NCI-H2081 (cell line): ENCODE measurements at places on chromosomes 5 and 9.
A peak's percentile ranks its signal among the peaks of the same experiment; 100 is the strongest.

DNA sequence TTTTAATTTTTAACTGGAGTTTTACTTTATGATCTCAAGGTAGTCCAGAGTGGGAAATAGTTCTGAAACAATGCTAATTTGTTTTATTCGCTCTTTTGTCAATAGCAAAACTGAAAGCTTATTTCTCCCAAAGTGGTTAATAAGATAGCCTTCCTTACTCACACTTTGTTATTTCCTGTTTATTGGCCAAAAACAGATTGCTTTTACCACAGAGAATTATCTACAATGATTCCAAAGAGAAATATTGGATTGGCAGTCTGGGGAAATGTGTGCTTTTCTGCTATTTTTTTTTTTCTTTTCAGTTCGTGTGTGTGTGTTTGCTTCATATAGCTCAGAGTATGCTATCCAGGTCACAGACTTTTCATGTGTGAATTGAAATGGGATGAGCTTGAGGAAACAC is 756.7 kb upstream of the RGMB start:
- DNase-seq: no peak

- DNase-seq: no peak
Observed at GRCh38 chr5:133051061-133051541, 712 bp upstream of the HSPA4 start.

DNA sequence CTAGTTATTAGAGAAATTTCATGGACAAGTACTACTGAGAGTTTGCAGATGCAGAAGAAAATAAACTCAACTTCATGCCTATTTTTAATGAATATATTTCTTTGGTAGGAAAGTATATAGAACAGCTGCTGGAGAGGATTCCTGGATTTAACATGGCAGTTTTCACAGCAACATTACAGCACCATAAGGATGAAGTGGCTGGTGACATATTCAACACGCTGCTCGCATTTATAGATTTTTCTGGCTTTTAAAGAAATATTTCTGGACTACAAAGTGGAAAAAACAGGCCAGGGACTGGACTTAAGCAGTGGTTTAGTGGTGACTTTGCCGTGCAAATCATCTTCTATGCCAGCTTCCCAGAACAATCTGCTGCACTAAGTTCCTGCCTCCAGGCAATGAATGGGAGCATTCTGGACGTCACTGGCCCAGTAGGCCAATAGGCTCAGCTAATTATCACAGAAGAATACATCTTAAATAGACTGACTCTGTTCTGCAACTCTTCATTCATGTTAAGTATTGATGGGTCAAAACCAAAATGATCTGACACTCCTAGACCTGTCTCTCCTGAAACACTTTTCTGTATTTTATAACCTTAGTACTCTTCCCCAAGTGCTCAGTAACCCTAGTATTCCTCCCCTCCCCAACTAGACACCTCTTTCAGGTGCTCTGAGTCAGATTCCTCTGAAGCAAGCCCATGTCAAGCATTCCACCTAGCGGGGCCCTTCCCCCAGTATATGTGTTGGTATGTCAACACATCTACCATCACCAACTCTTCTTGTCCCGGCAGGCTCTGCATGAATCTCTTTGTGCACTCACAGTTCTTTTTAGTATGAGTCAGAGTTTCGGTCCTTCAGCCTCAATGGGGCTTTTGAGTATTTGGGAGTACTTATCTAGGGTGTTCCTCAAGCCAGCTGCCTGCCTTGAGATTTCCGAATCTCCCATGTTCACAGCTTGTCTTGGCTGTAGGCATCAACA is 625.5 kb downstream of the CHSY3 start:
- DNase-seq: no peak

GRCh38 chr5:55146543-55147151 is 13.3 kb upstream of the GPX8 start:
- peak; percentile 76 for DNase-seq

DNA sequence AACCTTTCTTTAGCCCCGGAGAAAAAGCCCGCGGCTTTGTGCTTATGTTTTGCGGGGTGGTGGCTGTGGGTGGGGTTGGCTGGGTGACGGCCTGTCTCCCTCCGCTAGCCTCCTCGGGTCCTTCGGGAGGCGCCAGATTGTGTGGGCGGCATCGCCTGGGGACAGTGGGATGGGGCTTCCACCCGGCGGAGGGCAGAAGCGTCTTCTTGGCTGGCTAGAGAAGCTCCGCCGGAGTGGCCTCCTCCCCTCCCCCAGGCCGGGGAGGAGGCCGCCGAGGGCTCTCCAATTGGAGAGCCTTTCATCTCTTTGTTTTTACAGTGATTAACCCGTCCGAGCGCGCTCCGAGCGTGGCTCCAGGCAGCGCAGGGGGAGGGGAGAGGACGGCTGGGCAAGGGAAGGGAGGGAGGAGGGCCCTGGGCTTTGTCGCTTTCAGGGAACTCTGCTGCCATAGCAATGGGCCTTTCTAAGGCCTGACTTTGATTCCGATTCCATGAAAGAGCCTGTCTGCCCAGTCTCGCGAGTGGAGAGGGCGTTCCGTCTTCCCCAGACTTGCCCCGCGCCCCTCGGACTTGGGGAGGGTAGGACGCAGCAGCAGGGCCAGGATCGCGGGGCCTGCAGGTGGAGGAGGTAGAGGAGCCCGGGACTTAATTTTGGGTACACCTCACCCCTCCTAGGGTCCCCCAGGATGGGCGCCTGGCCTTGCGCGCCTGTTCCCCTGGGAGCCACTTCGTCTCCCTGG is 36.7 kb upstream of the TIFAB start:
- DNase-seq: peak; percentile 46

GRCh38 chr5:72244862-72245371 is 75.1 kb downstream of the MRPS27 start:
- DNase-seq: peak; percentile 45

DNA sequence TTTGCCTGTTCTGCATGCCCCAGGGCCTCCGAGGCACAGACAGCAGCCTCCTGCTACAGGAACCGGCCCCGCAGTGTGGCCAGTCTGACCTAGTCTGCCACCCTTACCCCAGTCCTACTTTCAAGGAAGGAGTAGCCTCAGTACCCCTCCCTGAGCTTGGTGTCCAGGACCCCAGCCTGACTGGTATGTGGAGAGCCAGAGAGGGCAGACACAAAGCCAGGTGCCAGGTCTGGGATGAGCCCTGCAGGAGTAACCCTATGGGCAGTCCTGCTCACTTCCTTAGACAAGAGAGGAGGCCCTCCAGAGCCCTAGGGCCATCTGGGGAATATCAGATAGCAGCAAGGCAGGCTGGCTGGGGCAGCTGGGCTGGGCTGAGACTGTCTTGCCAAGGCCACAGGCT is 67.8 kb downstream of the NRG2 start:
- no peak for DNase-seq

DNA sequence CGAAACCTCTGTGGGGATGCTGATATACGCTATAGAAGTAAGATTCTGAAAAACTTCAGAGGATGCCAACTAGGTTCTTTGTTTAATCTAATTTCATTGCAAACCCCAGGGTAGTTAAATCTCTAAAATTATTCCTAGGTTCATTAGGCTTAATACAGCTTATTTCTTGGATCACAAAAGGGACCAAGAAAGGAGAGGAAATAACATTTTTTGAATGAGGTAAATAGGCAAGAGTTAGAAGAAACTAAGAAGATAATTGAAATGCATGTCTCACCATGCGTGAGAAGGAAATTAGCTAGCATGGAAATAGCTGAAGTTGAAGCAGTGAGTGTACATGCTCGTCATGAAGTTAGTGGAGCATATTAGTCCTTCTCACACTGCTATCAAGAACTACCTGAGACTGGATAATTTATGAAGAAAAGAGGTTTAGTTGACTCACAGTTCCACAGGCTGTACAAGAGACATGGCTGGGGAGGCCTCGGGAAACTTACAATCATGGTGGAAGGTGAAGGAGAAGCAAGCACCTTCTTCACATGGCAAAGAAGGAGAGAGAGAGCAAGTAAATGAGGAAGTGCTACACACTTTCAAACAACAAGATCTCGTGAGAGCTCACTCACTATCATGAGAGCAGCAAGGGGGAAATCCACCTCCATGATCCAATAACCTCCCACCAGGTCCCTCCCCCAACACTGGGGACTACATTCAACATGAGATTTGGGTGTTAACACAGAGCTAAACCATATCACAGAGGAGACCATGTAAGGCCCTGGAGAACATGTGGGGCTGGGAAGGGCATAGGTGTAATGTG is 125.1 kb upstream of the OSMR start:
- no peak for DNase-seq

DNA sequence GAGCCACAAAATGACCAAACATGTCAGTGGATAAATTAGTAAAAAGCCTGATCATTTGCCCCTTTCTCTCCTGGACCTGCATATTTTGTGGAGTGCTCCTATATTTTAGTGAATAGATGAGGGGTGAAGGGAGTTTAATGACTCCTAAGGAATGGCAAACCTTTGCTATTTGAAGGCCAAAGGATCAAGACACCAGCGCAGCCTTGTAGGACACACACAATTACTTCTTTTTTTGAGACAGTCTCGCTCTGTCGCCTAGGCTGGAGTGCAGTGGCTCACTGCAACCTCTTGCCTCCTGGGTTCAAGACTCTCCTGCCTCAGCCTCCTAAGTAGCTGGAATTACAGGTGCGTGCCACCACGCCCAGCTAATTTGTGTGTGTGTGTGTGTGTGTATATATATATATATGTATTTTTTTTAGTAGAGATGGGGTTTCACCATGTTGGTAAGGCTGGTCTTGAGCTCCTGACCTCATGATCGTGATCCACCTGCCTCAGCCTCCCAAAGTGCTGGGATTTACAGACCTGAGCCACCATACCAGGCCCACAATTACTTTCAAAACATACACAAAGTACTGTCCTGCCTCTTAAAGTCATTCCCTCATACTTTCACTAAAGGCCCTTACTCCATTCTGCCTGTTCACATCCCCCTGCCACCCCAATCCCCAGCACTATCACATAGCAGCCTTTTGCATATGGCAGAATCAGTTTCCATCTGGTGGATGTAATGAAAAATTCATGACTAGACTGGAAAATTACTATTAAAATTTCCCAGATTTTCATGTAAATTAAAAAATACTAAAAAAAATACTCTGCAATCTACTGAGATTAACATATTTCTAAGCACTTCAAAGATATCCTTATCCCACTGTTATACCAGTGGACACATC is 60.4 kb downstream of the CSNK1A1 start:
- DNase-seq: no peak

GRCh38 chr5:33662722-33663427 is 222.1 kb downstream of the TARS1 start:
- DNase-seq: no peak

DNA sequence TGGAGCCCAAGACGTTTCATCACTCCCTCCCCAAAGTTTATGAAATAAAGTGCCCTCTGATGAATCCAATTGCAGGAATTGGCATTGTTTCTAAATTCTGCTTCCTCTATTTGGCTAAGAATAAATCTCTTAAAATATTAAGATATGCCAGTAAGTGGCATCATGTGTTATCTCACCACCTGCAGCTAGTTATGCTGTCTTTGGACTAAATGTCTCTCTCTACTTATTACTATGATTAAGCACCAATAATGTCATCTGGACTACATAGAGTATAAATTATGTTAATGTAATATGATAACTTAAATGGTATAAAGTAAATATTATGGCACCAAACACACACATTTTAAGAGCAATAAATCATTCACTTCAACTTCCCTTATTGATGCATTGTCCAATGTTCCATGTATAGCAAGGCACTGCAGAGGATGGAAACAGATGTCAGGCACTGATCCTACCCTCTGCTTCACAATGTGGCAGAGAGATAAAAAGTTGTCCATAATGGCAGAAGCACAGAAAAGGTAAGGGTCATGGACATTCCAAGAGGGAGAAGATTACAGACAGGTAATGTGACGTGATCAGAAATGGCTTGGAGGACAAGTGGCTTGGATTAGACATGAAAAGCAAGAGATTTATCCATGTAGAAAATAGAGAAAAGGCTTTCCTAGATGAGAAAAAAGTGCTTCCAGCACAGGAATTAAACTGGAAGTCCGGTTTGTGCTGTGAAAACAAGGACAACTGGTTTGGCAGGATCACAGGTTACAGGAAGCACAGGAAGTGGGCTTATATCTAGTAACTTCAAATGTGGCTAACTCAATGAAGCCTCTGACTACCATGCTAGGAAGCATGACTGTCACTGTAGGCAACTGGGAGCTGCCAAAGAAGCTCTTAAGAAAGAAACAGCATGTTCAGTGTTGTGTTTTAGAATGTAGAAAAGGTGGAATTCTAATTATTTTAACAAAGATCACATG is 26.7 kb downstream of the MARCHF11 start:
- peak; percentile 94 for DNase-seq
